ENCODE measurements at places on chromosomes 3 and 15. TPM values are rescaled to one million over a fixed set of nuclear protein-coding genes. Genes with fewer than 3 reads are reported as not detected.

The ZNF717 gene
- total RNA-seq = 12.5 TPM

DNA sequence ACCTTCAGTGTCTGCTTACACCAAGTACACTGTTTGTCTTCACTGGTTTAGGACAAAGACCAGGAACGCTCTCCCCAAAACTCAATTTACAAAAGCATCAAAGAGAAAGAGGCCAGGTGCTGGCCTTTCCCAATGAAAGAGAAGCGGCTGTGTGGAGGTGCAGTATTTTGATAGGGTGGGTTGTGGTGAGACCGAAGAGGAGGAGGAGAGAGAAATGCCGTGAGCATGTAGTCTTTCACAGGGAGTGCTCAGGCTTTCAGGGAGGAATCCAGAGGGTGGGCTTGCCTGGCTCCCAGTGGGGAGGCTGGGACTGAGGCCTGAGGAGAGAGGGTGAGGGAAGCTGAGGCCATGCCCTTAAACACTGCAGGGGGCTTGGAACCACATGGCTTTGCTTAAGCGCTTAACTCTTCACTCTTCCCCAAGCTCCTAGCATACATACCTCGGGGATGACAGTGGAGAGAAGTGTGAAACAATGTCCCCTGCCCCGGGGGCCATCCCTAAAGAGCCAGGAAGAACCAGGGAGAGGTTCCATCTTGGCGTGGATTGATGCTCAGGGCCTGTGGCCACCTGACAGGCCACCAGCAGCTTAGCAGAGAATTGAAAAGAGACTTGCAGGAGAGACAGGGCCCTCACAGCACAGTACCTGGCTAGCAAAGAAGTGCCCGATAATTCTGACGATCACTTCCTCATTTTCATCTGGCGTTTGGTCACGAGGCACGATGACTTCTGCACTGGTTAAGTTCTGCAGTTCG, 60.5 kb downstream of the SENP2 start:
- H3K27ac ChIP-seq = no peak overlapping the region
- H3K27me3 ChIP-seq = peaks cover 10% of the 10 kb centered on the region
- H3K4me3 ChIP-seq = no peak overlapping the region
- no peaks in the 10 kb centered on the region for H3K36me3 ChIP-seq
- no peaks in the 10 kb centered on the region for H3K4me1 ChIP-seq

DNA sequence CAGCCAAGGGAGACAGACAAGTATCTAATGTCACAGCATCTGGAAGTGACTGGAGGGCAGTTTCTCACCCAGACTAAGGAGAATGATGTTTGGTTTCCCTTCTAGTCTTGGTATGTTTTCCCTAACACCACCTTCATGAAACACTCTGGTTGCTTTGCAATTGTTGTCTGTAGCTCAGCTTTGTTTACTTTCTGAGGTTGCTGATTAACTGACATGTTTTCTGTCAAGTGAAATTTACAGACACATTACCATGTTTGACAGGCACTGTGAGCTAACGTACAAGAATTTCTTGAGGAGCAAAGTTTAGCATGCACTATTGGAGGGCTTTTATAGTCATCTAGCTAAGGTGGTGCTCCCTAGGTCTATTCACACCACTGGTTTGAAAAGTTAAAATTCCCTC, 131.6 kb upstream of the NECTIN3 start:
- H3K36me3 ChIP-seq = no peaks in the 10 kb centered on the region
- H3K4me1 ChIP-seq = no peaks in the 10 kb centered on the region
- peaks cover 10% of the 10 kb centered on the region for H3K27me3 ChIP-seq
- H3K4me3 ChIP-seq = no peak overlapping the region

The LMAN1L gene
- total RNA-seq = 0.87 TPM

DNA sequence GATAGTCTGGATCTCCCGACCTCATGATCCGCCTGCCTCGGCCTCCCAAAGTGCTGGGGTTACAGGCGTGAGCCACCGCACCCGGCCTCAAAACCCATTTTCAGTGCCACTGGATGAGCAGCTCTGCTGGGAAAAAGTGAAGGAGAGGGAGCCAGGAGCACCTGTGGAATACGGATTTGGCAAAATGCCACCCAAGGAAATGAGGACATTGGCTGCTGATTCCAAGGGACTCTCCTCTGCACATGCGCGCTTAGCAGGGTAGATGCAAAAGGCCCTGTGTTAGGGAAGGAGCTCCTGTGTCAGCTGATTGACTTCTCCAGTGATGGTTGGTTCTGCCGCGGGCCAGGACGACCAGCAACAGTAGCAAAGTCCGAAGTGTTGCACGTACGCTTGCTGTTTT, 43.4 kb upstream of the IGF1R start:
- H3K27ac ChIP-seq = no peak overlapping the region
- H3K27me3 ChIP-seq = peaks cover 2% of the 10 kb centered on the region

- H3K27me3 ChIP-seq = peaks cover 10% of the 10 kb centered on the region
- H3K27ac ChIP-seq = peak overlapping the region; percentile 95
- peaks cover 28% of the 10 kb centered on the region for H3K4me1 ChIP-seq
- peak overlapping the region; percentile 81 for H3K4me3 ChIP-seq
Observed at GRCh38 chr15:36579792-36580431, 486 bp downstream of the CDIN1 start.

GRCh38 chr15:42891569-42891968, 29.0 kb downstream of the TTBK2 start:
- H3K36me3 ChIP-seq = peaks cover 9% of the 10 kb centered on the region
- H3K4me1 ChIP-seq = no peaks in the 10 kb centered on the region
- no peak overlapping the region for H3K27ac ChIP-seq
- no peaks in the 10 kb centered on the region for H3K27me3 ChIP-seq
- H3K4me3 ChIP-seq = no peak overlapping the region

The PAQR9 gene
- total RNA-seq = not detected

DNA sequence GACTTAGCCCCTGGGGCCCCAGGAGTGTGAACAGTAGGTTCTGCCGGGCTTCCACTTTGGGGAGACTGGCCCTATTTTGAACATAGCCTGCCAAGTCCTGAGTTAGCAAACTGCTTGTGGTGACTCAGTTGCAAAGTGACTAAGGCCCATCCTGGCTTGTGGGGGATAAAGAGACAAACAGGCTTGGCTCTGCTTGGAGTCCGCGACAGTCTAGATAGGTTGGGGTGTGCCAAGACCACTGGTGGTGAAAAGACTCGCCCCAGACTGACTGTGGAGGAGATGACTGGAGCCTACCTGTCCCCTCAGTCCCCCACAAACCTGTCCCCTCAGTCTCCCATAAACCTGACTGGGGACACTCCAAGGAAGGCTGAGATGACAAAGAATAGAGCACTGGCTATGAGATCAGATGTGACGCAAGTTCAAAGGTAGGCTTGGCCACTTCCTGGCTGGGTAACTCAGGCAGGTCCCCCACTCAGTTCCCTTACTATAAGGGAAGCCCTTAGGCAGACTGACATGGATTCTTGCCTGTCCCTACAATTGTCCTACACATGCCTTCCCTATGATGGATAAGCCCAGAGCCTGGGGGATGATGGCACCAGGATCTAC, 4.3 kb downstream of the DNASE1L3 start:
- DNase-seq = peak; percentile 28
- no peak overlapping the region for H3K27ac ChIP-seq
- H3K27me3 ChIP-seq = peaks cover 18% of the 10 kb centered on the region

The TMEM207 gene
- total RNA-seq = not detected

DNA sequence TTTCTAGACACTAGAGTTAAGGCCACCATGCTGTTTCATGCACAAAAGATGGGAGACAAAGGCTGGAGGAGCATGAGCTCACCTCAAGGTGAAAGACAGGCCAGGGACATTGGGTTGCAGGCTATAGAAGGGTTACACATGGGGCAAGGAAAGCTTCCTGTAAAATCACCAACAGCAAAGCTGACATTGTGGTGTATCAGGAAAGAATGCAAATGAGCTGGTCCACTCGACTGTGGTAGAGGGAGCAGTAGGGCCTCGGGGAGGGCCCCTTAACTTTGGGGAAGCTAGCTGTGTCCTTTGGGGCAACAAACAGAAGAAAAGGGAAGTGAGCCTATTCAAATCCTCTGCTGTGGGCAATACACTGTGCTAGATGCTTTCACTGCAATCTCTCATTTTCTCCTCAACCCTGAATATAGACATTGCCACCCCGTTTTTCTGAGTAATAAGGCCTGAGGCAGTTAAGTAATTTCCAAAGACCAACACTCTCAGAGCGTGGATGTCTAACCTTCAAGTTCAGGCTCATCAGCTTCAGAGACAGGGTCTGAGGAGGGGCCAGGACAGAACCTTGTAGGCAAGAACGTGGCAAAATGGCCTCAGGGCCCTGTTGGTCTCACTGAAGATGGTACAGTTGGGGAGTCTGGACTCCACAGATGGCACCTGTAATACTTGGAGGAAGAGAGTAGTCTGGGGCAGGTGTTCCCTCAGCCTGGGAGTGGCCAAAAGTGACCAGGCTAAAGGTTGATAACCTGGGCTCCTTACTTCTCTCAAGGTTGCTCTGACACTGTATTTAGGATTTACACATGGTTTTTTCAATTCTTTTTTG, 24.1 kb downstream of the CX3CR1 start:
- peaks cover 18% of the 10 kb centered on the region for H3K27me3 ChIP-seq
- H3K4me1 ChIP-seq = peaks cover 41% of the 10 kb centered on the region
- no peaks in the 10 kb centered on the region for H3K36me3 ChIP-seq
- no peak overlapping the region for H3K27ac ChIP-seq

DNA sequence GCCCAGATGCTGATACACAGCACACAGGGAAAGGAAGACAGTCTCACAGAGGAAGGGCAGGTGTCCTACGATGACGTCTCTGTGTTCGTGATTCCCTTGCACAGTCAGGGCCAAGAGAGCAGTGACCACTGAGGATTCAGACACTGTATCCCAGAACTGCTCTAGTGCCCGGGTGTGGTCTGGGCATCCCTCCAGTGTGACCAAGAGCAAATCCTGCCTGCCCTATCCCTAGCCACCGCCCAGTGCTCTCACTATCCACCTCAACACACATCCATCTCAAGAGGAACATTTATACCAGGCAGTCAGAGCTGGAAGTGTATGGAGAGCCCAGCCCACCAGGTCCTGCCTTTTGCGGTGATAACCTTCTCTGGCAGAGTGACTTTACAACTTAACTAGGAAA, 4.1 kb downstream of the PPM1M start:
- no peaks in the 10 kb centered on the region for H3K27me3 ChIP-seq
- H3K27ac ChIP-seq = peak overlapping the region; percentile 79
- no peak overlapping the region for H3K4me3 ChIP-seq
- peaks cover 83% of the 10 kb centered on the region for H3K4me1 ChIP-seq
- H3K36me3 ChIP-seq = peaks cover 72% of the 10 kb centered on the region
- no peak for DNase-seq

- peaks cover 1% of the 10 kb centered on the region for H3K4me1 ChIP-seq
- peaks cover 14% of the 10 kb centered on the region for H3K36me3 ChIP-seq
- no peaks in the 10 kb centered on the region for H3K27me3 ChIP-seq
- DNase-seq = peak; percentile 66
Observed at GRCh38 chr3:42780892-42781700, 8.0 kb upstream of the CCDC13 start.

The OSBPL10 gene
- 1.1 TPM for total RNA-seq

DNA sequence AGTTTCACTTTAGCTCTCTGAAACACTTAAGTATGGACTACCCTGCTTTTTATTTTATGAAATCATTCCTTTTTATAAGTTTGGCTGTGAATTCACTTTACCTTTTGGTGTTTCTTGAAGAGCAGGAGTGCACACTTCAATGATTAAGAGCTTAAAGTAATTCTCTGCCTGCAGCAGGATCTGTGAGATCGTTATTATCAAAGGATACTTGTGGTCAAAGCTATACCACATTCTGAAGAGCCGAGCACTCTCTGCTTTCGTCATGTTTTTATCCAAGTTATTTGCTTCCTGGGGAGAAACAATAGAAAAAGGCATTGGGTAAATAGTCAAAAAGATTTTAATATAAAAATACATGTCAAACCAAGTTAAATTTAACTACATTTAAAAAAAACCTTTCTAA, 243.7 kb downstream of the CHST2 start:
- no peaks in the 10 kb centered on the region for H3K27me3 ChIP-seq
- H3K36me3 ChIP-seq = peaks cover 7% of the 10 kb centered on the region
- DNase-seq = no peak
- peak overlapping the region; percentile 29 for H3K4me3 ChIP-seq
- peaks cover 24% of the 10 kb centered on the region for H3K4me1 ChIP-seq
- H3K27ac ChIP-seq = peak overlapping the region; percentile 38

The VWA5B2 gene
- not detected for total RNA-seq
